Vagina (tissue), 2 donors: ENCODE measurements at places on chromosomes 16 and 17.

GRCh38 chr17:75301502-75302206 lies 12.4 kb upstream of the SLC25A19 start:
- no peak for DNase-seq

GRCh38 chr16:87131061-87131995 lies 185.9 kb downstream of the C16orf95 start:
- no peak for DNase-seq

GRCh38 chr17:2683912-2684311 lies 27.7 kb downstream of the CLUH start:
- peak; percentile 69 for DNase-seq

GRCh38 chr16:63289834-63290460 lies 1253.7 kb upstream of the CDH8 start:
- no peak for DNase-seq

GRCh38 chr17:13634021-13634420 lies 32.3 kb upstream of the HS3ST3A1 start:
- DNase-seq = no peak

GRCh38 chr16:54106057-54106456 lies 180.5 kb downstream of the IRX3 start:
- no peak for DNase-seq

GRCh38 chr16:20102021-20102420 lies 28.3 kb upstream of the GPR139 start:
- no peak for DNase-seq
